Activated CD8-positive, alpha-beta T cell treated with anti-CD3 and anti-CD28 coated beads for 36 hours (primary cell): ENCODE measurements at places on chromosomes 4 and X. TPM values are rescaled to one million over a fixed set of nuclear protein-coding genes. Genes with fewer than 3 reads are reported as not detected.

GRCh38 chrX:123153846-123154335, 30.2 kb upstream of the GRIA3 start:
- DNase-seq, result no peak

GRCh38 chr4:80462621-80463091, 127.1 kb downstream of the CFAP299 start:
- no peak for DNase-seq

DNA sequence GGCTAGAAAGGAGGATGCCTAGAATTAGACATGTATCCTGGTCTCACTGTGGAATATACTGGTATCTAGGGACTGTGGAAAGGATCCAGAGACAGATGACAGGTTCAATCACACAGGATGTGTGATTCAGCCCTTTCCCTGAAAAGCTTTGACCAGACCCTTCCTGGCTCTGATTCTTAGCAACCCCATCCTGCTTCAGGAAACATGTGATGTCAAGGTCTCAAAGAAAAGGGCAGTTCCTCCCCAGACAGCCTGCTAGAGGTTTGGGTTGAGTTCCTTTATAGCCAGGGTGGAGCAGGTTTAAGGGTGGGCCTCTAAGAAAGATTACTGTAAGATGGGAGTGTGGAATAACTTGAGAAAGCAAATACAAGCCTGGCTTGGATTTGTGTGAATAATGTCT, 3.0 kb downstream of the BMP15 start:
- DNase-seq, result no peak

DNA sequence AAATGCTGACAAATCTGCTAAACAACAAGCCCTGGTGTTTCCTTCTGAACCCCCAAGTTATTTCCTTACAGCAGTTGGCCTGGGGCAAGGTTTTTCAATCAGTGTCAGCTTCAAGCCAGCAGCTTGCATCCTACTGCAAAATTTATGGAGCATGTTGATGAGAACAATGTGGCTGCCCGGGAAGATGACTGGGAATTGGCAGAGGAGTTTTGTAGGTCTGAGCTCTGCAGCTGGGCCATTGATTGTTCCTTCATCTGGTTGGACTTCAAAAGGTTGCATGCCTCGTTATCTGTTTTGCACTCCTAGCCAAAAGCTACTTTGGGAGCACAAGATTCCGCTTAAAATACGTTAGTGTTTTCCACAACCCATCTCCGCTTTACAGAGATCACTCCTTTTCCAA, 1030.3 kb upstream of the LCORL start:
- no peak for DNase-seq

DNA sequence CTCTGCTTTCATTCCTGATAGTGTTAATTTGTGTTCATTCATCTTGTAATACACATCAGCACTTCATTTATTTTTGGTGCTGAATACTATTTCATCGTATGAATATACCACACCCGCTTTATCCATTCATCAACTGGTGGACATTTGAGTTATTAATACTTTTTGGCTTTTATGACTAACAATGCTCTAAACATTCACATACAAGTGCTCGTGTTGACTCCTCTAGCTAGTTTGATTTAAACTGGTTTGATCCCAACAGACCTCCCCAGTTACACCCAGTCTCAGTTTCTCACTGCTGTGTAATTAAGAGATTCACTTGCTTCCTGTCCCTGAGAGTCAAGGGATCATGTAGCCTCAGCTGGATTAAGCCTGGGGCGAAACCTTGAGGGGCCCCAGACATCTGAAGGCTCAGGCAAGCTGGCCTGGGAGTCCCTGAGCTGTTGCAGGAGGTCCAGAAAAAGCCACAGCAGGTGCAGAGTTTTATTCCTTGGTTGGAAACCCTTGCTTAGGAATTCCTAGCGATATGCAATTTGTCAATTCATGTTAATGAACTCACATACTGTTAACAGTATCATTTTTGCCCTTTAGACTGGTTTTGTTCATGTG, 52.8 kb upstream of the CLDN24 start:
- no peak for DNase-seq

GRCh38 chr4:28518561-28519165, 1658.0 kb downstream of the STIM2 start:
- no peak for DNase-seq

- no peak for DNase-seq
These were observed 166.4 kb downstream of the TSPAN5 start for GRCh38 chr4:98491899-98492559.

DNA sequence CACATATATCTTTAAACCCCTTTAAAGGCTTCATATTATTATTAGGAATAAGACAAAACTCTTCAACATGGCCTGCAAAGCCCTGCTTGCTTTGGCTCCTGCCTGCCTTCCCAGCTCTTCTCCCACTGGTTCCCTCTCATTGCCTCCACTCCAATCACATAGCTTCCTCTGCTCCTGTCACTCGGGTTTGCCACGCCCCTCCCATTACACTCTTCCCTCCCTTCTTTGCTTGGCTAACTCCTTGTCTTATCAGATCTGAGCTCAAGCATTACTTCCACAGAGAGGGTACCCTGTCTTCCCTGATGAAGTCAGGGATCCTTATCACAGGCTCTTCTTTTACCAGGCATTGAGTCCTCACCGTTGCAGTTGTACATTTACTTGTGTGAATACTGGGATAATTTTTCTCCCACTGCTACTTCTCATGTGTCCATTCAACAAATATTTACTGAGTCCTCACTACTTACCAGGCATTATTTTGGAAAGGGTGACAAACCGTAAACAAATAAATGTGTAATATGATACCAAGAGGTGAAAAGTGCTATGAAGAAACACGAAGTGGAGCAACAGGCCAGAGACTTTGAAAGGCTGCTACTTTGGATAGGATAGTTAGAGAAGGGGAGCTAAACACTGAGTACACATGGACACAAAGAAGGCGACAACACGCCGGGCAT, 3.2 kb upstream of the VGLL1 start:
- DNase-seq, result no peak

TCP11X2 gene
- not detected for total RNA-seq

USP46 gene
- 2.8 TPM for total RNA-seq

XAGE2 gene
- not detected for total RNA-seq

SLC25A4 gene
- total RNA-seq, result 8.5 TPM

ANKRD37 gene
- 54.6 TPM for total RNA-seq
